ENCODE measurements at places on chromosomes 4 and X. TPM values are rescaled to one million over a fixed set of nuclear protein-coding genes. Genes with fewer than 3 reads are reported as not detected.

DNA sequence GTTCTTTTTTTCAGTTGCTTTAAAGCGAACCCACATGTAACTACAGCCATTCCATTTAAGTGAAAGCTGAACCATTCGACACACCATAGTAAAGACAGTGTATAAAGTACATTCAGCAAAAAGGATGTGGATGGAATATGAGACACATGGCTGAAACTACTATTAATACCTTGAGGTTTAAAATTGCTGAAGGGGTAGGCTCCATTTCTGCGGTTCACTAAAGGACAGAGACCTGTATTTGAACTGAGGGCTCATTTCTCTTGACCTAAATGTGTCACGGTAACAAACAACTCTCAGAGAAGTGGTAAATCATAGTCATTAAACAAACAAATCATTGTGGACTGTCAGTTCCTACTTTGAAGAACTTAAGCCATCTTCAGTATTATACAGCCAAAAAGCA is 1085.6 kb upstream of the TENM3 start:
- no peak for DNase-seq

NOX1 gene
- total RNA-seq = not detected

DNA sequence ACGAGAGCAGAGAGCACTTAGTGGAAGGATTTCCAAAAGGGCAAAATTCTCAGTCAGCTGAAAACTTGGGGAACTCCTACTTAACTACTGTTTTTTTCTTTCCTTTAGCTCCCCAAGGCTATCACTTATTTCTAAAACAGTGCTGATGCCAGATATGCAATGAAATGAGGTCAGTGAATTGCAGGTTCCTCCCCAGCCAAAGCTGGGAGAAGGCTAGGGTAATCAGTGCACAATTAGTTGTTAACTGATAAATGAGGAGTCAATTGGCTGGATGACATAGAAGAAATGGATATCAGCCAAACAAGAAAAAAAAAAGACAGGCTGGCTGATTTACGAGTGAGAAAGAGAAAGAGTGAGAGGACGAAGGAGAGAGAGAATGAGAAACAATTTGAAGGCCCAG is 195.6 kb downstream of the GPC3 start:
- no peak for DNase-seq

- DNase-seq = no peak
Measured at GRCh38 chr4:115158296-115158695, 44.9 kb upstream of the NDST4 start.

SERTM2 gene
- 0.92 TPM for total RNA-seq

RENBP gene
- 19.3 TPM for total RNA-seq

Data from endothelial cell (in vitro differentiated cells).